ENCODE measurements at places on chromosomes 5 and 9.
A peak's percentile ranks its signal among the peaks of the same experiment; 100 is the strongest.

DNA sequence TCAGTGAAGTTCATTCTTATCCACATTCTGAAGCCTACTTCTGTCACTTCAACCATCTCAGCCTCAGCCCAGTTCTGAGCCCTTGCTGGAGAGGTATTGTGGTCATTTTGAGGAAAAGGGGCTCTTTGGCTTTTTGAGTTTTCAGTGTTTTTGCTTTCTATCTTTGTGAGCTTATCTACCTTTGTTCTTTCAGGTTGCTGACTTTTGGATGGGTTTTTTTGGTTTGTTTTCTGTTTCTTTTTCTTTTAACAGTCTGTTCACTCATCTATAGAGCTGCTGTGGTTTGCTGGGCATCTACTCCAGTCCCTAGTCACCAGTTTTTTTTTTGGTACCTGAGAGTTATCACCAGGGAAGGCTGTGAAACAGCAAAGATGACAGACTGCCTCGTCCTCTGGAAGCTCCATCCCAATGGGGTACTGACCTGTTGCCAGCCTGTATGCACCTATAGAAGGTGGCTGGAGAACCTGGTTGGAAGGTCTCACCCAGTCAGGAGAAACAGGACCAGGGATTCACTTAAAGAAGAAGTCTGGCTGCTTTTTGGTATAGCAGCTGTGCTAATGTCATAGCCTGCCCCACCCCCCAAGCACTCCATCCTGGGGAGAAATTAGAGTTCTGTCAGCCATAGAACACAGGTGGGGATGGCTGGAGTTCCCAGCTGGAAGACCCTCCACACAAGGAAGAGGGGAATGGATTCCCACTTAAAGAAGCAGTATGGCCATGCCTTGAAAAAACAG lies 138.6 kb upstream of the TSLP start:
- no peak for DNase-seq

- DNase-seq = no peak
Measured at GRCh38 chr9:37752642-37753488, 740 bp upstream of the TRMT10B start.

GRCh38 chr5:133397348-133397747 lies 215.0 kb downstream of the FSTL4 start:
- no peak for DNase-seq

- DNase-seq = no peak
Measured at GRCh38 chr9:93205896-93206575, 22.1 kb downstream of the WNK2 start.

DNA sequence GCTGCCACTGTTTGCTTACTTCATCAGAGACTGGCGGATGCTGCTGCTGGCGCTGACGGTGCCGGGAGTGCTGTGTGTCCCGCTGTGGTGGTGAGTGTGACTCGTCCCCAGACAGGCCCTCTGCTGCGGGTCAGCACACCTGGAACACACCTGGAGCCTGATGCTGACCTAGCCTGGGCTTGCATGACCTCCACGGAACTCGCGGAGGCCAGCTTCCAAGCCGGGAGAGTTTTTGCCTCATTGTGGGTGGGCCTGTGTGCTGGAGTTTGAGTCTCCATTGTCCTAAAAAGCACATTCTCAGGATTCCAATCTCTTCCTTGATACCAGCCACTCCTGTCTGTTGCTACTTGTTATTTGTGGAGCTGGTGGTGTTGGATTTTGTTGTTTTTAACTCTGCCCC lies 28.1 kb downstream of the SLC22A4 start:
- DNase-seq = no peak

DNA sequence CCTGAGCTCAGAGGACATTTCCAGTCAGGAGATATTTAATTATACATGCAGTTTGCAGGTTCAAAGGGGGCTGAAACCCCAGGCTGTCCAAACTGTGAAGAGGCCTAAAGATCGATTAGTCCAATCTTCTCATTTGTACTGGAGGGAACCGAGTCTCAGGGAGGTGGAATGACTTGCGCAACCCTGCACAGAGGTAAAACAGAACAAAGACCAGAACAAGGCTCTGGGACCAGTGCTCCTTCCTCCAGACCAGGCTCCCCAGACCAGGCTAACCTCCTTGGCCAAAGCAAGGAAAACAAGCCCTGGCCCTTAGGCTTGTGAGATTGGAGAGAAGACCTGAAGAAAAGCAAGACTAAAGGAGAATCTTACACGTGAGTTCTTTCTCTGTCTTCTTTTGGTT lies 120.8 kb downstream of the ENC1 start:
- DNase-seq = no peak

GRCh38 chr5:30604648-30605262 lies 588.7 kb upstream of the CDH6 start:
- DNase-seq = no peak

- DNase-seq = peak; percentile 56
Measured at GRCh38 chr9:1071730-1072129, 21.6 kb downstream of the DMRT2 start.

GRCh38 chr9:124415852-124416484 lies 726 bp upstream of the PSMB7 start:
- no peak for DNase-seq

- DNase-seq = peak; percentile 14
Measured at GRCh38 chr9:120714846-120715388, 647 bp upstream of the MEGF9 start.

- no peak for DNase-seq
Measured at GRCh38 chr5:58382131-58382534, 77.8 kb downstream of the PLK2 start.

GRCh38 chr9:21499912-21500311 lies 17.8 kb upstream of the IFNE start:
- no peak for DNase-seq

DNA sequence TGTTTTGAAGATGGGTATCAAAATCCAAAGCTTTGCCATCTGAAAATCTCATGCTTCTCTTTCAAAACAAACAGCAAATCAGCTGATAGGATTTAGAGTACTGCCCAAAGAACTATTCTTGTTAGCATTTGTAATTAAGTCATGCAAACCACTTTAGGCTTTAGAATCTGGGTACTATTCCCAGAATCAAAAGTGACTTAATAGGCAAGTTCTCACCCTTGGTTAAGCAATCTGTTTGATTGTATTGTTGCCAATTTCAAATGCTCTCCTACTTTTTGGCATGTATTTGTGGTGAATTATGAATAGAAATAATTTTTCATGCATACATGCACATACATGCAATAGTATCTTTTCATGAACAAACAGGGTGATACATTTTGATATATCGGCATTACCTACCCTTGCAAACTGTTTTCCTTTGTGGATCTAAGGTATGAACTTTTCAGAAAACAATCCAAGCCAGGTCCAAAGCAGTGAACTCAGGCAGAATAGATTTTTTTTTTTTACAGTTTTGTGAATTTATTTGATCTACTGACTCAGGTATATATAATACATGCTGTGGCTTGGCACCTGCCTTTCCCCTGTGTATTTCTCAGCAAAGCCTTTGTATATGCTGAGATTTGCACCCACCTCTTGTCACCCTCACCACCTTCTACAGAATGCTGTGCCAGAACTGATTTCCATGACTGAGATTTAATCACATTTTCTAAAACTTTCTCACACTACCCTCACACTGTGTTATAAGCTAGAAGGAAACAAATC lies 9.0 kb downstream of the IL33 start:
- peak; percentile 43 for DNase-seq

DNA sequence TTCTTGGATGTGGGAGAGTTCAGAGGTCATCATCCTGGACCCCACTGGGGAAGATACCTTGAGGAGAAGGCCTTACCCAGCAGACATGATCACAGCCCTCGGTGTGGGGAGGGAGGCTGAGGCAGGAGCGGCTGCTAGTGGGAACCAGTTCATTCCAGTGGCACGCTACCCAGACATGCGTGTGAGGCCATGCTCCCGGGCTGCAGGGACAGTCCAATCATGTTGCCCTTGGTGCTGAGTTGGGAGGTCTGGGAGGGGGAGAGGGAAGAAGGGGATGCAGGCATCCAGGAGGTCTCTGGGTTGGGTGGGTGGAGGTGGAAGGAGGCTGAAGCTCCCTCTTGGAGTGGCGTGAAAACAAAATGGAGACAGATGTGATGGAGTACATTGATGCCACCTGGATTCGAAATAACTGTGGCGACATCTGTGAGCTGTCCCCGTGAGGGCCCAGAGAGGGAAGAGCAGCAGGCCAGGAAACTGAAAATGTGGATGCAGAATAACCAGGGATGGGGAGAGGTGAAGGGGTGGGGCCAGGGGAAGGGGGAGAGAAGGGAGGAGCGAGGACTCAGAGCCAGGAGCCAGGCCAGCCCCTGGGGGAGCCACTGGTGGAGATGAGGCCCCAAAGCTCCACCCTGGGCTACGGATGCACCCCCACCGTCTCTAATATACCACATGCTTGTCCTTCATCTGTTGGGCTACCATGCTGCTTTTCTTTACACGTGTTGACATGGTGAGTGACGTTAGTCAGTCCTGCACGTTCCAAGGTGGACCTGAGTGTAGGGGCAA lies 16.2 kb downstream of the NDUFS6 start:
- DNase-seq = no peak
